Stimulated activated naive CD8-positive, alpha-beta T cell treated with anti-CD3 and anti-CD28 coated beads, Interleukin-15, Interleukin-2, amounts not matched to agents 100 U/mL and 50 U/mL, for 24 hours (primary cell): ENCODE measurements at places on chromosomes 2 and 18.

GRCh38 chr2:230575642-230576324 lies 136.9 kb upstream of the CAB39 start:
- DNase-seq = peak; percentile 68

- DNase-seq = peak; percentile 52
Observed at GRCh38 chr2:112482309-112483041, 519 bp downstream of the TTL start.

GRCh38 chr18:7370802-7371201 lies 139.9 kb downstream of the LRRC30 start:
- no peak for DNase-seq

DNA sequence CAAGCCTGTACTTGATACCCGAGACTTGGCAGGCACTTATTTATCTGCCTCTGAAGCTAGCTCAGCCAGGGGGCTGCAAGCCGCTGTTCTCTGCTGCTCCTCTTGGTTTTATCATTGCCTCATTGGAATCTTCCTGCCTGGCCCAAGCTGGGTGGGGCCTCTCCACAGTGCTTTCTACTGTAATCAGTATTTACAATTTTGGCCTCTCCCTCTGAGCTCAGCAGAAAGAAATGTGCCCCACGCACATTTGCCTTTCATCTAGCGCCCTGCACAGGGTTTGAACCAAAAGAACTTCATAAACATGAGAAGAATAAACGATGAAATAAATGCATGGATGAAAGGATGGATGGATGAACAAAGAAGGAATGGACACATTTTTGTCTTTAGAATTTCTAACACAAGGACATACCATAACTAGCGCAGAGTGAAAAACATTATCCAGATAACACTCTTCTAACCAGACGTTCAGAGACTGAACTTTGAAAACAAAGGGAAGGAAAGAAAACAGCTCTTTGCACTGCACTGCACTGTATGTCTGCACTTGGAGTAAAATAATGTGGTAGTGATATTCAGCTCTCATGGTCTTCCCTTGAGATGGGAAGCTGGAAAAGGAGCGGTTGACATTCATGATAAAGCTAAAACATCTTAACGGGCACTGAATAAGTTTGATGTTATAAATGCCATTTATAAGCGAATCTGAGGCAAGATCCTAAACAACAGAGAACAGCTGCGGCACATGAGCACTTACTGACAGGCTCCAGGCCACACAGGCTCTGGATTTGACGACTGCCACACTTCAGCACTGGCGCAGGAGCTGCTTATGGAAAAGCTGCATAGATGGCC lies 86.8 kb upstream of the SP3 start:
- no peak for DNase-seq

DNA sequence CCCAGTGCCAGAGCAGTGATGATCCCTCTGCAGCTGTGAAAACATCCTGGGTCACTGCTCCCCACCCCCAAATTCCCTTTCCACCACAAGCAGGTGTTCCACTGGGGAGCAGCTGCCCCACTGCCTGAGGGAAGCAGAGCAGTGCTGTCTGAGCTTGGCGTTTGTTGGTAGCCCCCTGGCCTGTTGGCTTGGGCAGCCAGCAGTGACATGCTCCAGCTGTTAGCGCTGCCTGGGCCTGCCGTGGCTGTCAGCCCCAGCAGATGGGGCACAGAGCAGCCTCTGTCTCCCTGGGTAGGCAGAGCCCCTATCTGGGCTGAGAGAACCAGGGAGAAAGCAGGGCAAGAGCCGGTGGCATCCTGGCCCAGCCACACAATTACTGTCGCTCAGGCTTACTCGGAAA lies 247.7 kb downstream of the GLI2 start:
- no peak for DNase-seq

DNA sequence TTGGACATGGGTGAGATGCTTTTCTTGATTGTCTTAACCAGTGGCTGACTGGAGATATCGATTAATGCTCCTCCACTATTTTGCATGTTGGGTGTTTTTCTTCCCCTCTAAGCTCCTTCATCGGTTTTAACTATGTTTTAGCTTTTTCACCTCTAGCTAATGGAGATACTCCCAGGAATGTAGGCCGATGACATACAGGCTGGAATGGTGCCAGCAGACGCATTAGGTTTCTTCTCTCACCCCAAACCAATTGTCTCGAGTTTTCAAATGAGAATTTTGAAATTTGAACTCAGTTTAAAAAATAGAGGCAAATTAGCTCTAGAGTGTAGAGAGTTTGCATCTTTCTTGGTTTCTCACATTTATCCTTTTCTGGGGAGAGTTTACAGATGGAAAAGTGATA lies 247.6 kb downstream of the RPRM start:
- DNase-seq = no peak

GRCh38 chr2:176492583-176492982 lies 223.3 kb downstream of the MTX2 start:
- DNase-seq = no peak

DNA sequence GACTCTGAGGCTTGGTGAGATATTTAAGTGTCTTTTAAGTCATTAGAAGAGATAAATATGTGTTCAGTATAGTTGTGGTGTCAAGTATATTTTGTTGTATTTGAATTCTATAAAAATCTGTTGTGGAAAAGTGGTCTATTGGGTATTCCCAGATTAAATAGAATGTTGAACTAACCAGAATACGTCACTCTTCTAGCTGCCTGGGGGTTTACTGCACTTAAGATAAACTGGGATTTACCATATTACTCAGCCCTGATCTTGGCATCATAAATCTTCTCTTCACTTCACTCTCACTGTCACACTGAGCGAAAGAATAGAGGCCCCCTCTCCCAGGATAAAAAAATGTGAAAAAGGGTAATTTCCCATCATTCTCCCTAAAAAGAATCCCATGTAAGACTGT lies 129.8 kb downstream of the BCL2 start:
- DNase-seq = no peak

DNA sequence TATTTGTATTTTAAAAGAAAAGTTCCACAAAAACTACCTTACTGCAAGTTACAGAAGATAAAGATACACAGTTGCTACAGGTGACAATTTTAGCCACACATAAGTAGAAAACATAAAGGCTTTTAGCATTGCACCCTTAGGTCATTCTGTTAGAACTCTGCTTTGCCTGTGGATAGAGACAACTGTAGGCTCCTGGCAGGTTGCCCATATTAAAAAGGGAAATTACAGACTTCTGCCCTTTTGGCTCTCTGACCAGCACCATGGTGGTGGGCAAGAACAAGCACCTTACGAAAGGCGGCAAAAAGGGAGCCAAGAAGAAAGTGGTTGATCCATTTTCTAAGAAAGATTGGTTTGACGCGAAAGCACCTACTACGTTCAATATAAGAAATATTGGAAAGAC lies 223.3 kb downstream of the MC4R start:
- no peak for DNase-seq

GRCh38 chr2:218017211-218018053 lies 14.6 kb upstream of the TNS1 start:
- no peak for DNase-seq

GRCh38 chr18:46196627-46197243 lies 92.5 kb downstream of the HAUS1 start:
- DNase-seq = no peak

DNA sequence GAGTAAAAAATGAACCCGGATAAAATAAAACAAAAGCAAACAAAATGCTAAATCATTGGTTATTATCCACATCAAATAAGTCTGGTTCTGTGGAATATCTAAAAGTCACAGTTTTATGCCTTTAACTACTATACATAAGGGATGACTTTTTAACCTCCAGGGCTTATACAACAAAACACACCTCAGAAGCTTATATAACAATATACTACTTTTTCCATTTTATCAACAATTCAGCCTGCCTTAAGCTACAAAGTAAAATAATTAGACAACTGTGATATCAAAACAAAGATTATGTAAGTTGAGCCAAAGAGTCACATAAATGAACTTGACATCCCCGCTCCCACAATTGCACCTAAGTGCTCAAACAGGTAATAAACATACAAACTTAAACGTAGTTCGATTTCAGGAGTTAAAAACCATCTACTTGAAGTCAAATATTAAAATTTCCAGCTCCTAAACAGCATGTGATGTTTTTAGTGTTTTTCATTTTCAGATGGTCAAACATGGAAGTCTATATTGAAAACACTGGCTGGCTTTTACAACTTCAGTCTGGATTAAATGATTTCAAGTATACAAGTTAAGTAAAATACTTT lies 54.7 kb downstream of the ATIC start:
- no peak for DNase-seq

DNA sequence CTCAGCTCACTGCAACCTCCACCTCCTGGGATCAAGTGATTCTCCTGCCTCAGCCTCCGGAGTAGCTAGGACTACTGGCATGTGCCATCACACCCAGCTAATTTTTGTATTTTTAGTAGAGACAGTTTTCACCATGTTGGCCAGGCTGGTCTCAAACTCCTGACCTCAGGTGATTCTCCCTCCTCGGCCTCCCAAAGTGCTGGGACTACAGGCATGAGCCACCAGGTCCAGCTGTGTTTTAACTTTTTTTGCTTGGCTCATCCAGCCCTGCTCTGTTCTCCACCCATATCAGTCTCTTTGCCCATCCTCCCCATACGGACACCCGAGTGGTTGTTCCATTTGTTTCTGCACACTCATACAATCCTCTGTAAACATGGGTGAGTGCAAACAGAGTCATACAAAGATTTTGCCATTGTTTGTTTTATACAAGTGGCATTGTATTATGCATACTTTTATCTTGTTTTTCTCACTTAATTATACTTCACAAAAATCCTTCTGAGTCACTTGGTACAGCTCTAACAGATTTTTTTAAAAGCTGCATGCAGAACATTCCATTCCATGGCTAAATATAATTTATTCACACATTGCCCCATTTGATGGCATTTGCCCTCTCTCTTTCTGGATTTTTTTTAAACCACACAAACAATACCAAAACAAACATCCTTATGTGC lies 5.3 kb downstream of the APOB start:
- no peak for DNase-seq

DNA sequence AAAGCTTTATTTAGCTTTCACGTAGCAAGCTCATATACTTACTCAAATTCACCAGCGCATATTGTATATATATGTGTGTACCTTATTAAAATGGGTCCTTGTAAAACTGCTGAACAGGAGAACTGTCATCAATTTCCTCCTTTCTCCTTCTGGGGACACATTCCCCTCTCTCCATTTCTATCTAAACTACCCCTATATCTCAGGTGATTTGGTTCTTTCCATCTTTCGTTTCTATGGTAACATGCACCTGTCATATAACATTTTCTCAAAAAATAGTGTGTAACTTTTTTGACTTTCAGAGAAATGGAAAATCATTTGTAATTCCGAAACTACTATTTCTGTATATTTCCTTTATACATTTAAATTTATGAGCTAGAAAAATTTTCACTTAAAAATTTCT lies 83.5 kb upstream of the CD226 start:
- no peak for DNase-seq

DNA sequence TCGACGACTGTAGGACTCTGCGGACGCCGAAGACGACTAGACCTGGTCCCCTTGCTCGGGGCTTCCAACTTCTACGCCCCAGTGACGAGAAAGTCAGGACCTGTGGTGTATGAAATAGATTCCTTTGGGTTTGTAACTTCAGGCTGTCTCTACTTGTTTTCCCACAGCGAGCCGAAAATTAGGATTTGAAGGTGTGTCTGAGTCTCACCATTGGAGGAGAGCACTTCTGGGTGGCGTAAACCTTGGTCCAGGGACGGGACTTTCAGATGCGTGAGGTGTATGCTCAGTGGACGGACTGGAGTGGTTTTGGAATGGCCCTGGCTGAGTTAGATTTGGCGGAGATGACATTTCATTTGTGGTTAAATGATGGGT lies 1.3 kb downstream of the BIRC6 start:
- DNase-seq = peak; percentile 18

- no peak for DNase-seq
Observed at GRCh38 chr2:30705711-30706533, 101.3 kb downstream of the CAPN13 start.

- no peak for DNase-seq
Observed at GRCh38 chr2:159396799-159397198, 110.3 kb upstream of the WDSUB1 start.

- DNase-seq = peak; percentile 40
Observed at GRCh38 chr2:26740890-26741302, 23.2 kb upstream of the SLC35F6 start.

GRCh38 chr2:18525236-18525635 lies 35.2 kb downstream of the RDH14 start:
- no peak for DNase-seq

GRCh38 chr2:16153754-16154035 lies 213.3 kb downstream of the MYCN start:
- DNase-seq = no peak

- no peak for DNase-seq
Observed at GRCh38 chr2:168993538-168993937, 37.6 kb downstream of the ABCB11 start.

- no peak for DNase-seq
Observed at GRCh38 chr18:63997606-63998005, 27.7 kb downstream of the SERPINB8 start.

- no peak for DNase-seq
Observed at GRCh38 chr2:222594679-222595078, 61.2 kb downstream of the FARSB start.

GRCh38 chr18:7870855-7871254 lies 303.7 kb downstream of the PTPRM start:
- DNase-seq = no peak

- no peak for DNase-seq
Observed at GRCh38 chr18:67997496-67997895, 481.0 kb upstream of the DSEL start.

GRCh38 chr2:215825707-215826106 lies 187.6 kb downstream of the MREG start:
- DNase-seq = no peak

DNA sequence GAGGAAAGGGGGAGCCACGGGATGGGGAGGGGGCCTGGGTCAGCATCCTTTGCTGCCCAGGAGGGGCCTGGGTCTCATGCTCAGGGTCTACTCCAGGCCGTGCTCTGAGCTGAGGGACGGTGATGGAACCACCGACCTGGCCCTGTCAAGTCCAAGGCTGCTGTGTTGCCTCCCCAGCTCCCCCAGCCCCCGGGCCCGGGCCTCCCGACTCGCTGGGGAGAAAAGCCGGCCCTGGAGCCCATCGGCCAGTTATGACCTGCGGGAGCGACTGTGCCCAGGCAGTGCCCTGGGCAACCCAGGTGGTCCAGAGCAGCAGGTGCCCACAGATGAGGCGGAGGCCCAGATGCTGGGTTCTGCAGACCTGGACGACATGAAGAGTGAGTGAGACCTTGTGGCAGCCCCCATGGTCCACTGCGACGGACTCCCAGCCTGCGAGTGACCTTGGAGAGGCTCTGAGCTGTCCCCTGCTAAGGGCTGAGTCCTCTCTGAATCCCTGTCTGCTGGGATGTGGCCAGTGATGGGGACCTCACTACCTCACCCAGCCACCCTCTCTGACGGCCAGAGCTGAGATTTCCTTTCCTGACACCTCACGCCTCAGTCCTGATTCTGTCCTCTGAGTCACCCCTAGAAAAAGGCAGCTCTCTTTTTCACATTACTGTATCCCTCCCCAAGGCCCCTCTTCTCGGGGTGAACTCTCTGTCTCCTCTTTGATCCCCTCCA lies 2.7 kb downstream of the SLC4A3 start:
- no peak for DNase-seq

DNA sequence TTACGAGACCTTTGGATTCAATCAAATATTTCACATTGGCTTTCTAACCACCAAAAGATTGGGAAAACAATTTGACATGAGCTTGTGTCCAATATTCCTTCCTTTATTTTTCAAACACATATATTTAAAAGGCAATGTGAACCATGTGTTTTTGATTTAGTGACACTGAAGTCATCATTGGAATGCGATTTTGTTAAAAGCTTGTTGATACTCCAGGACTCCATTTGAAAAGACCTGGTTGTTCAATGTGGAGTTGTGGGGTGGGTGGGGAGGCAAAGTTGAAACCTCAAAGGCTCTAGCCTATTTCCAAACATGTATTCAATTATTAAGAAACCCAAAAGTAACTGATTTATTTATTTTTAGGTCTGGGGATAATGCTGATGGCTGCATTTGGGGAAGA lies 114.1 kb upstream of the TRIB2 start:
- DNase-seq = no peak
